GM13976 (cell line): ENCODE measurements at places on chromosomes 7 and 10.

GRCh38 chr10:93288679-93289634 lies 193.2 kb downstream of the MYOF start:
- DNase-seq = peak; percentile 76

DNA sequence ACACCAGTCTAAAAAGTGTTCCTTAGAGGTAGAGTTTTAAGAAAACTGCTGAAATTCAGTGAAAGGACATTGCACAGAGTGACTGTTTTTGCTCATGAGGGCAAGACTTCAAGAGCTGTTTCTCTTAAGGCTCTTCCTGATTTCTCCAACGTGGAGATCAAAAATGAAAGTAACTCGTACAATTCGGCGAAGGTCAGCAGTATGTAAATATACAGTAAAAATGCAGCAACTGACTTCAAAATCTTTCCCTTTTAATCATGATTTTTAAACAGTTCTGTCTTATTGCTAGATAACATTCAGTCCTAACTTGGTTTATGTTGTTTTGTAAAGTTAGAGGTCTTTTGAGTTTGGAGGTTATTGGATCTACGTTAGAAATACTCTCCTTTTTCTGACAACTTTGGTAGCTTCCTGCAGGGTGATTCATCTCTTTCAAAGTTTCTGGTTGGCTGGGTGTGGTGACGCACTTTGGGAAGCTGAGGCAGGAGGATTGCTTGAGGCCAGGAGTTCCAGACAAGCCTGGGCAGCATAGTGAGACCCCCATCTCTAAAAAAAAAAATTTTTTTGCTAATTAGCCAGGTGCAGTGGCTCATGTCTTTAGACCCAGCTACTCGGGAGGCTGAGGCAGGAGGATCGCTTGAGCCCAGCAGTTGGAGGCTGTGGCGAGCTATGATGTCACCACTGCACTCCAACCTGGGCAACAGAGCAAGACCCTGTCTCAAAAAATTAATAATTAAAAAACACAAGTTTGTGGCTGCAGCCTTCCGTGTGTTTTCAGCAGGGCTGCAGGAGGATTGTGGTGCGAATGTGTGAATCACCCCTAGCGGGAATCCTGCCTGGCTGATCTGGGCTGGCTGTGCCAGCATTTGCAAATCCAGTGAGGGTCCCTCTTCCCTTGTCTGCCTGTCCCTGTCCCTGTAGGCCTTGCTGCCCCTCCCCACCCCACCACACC lies 29.2 kb upstream of the AP5Z1 start:
- no peak for DNase-seq

GRCh38 chr10:17229967-17230682 lies 2.1 kb downstream of the VIM start:
- DNase-seq = peak; percentile 74

GRCh38 chr7:64640504-64640903 lies 25.4 kb upstream of the ZNF107 start:
- no peak for DNase-seq

DNA sequence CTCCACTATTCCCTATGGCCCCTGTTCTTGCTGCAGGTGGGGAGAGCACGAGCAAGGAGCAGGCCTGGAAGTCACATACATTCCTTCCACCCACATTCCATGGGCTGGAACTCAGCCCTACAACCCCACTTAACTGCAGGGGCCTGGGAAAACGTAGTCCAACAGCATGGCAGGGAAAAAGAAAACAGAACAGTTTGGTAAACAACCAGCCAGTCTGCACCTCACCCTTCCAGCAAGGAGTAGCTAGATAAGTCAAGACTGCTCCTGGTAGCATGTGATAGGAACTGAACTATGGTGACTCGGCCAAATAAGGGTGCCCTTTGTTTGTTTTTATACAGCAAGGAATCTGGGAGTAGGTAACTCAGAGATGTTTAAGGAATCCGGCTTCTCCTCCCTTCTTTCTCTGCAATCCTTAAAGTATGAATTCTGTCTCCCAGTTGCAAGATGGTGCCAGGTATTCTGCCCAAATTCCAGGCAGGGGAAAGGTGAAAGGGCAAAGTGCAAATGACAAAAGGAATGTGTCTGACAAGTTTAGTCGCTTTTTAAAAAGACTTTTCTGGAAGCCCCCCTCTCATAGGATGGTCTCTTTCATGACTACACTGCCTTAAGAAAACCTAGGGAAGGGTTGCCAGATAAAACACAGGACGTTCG lies 311.7 kb upstream of the NEBL start:
- DNase-seq = no peak

- peak; percentile 36 for DNase-seq
Observed at GRCh38 chr10:125004571-125005311, 62.8 kb downstream of the ZRANB1 start.

- DNase-seq = no peak
Observed at GRCh38 chr7:130814778-130815335, 80.8 kb upstream of the KLF14 start.

- DNase-seq = no peak
Observed at GRCh38 chr10:67722113-67722512, 26.1 kb upstream of the CTNNA3 start.

- no peak for DNase-seq
Observed at GRCh38 chr10:74738542-74738941, 87.9 kb upstream of the KAT6B start.

DNA sequence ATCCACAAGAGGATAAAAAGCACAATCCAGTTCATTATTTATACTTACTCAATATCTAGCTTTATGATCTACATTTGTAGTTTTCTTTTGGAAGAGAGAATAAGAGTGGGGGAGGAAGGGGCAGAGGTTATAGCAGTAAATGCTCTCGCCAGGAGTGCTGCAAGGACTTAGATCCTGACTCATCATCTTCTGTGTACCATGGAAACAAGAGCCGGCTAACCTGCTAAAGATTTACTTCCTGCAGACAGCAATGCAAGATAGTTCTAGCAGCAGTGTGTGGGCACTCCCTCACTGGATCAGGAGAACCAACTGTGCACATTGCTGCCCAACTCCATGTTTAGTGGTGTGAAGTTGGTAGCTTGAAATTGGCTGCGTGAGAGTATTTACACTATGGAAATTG lies 47.7 kb upstream of the TRIL start:
- DNase-seq = no peak

DNA sequence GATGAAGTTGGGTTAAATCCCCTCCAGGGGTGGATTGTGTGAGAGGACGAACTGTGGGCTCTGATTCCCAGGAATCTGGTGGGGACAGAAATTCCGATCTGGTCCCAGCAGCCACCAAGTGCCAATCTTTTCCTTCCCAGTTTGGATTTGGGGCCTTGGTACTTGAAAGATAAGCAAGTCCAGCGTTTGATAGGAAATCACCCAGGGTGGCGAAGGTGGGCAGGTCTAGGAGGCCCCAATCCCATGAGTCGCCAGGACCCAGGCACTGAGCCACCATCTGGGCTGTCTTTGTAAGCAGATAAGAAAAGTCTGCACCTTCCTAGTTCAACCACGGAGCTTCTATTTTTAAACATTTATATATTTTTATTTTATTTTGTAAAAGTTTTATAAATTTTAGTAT lies 122.6 kb upstream of the LSM8 start:
- no peak for DNase-seq

- DNase-seq = no peak
Observed at GRCh38 chr7:78749052-78749746, 704.3 kb downstream of the MAGI2 start.

- no peak for DNase-seq
Observed at GRCh38 chr10:20623546-20623945, 273.6 kb downstream of the NEBL start.

DNA sequence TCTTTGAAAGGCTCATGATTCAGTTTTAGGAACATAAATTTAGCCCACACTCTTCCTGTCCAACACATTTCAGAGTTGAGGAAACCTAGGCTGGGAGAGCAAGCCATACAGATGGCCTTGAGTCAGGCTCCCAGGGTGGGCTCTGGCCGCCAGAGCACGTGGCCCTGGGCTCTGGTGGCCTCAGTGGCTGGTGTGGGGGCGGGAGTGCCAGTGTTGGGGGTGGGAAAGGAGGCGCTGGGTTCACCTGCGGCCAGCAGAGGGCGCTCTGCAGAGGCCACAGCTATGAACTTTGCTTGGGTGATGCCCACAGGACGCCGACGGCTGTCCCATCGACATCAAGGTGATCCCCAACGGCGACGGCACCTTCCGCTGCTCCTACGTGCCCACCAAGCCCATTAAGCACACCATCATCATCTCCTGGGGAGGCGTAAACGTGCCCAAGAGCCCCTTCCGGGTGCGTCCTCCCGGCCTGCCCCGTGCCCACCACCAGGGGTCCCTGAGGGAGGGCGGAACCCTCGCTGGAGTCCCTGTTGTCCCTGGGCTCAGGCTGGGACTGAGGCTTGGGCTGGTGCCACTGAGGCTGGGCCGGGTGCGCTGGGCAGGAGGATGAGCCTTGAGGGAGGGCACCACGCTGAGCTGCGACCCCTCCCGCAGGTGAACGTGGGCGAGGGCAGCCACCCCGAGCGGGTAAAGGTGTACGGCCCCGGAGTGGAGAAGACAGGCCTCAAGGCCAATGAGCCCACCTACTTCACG lies 11.9 kb downstream of the FLNC start:
- peak; percentile 91 for DNase-seq

DNA sequence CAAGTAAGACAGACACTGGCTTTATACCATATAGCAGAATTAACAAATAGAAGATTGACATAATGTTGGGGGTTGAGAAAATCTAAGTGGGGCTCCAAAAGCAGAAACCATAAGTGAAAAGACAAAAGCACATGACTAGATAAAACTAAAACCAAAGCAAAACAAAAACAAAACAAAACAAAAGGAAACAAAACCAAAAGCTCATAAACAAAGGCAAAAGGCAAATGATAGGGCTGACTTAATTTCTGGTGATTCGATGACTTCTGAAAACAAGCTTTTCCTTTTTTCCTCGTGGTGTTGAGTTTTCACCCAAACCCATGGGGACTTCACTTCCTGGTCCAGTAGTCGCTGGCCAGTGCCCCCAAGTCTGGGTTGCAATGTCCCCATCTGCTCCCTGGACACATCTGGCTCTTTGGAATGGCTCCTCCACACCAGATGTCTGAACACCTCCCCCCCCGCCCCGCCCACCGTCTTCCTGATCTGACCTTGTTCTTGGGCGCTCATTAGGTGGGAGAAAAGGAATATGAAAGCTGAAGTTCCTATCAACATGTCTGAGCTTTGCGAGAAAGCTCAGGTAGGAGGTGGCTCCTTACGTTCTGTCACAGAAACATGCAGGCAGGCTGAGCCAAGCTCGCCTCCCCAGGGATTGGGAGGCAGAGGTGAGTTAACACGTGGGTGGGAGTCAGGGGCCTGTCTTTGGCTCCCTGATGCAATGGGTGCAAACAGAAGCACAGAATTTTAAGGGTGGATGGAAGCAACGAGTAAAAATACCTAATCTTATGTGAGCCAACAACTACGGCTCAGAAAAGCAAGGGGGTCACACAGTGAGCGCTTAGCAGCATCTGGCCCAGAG lies 121.0 kb downstream of the NEURL1 start:
- no peak for DNase-seq
